Activated naive CD4-positive, alpha-beta T cell treated with anti-CD3 and anti-CD28 coated beads, Interleukin-2, amount 10 ng/mL, durations not matched to agents 7 days and 5 days (primary cell): ENCODE measurements at places on chromosomes 6 and 20.

- no peak for DNase-seq
- no peak overlapping the region for H3K27ac ChIP-seq
- peaks cover 27% of the 10 kb centered on the region for H3K4me1 ChIP-seq
These were observed 71.9 kb downstream of the MDGA1 start for GRCh38 chr6:37625591-37626374.

DNA sequence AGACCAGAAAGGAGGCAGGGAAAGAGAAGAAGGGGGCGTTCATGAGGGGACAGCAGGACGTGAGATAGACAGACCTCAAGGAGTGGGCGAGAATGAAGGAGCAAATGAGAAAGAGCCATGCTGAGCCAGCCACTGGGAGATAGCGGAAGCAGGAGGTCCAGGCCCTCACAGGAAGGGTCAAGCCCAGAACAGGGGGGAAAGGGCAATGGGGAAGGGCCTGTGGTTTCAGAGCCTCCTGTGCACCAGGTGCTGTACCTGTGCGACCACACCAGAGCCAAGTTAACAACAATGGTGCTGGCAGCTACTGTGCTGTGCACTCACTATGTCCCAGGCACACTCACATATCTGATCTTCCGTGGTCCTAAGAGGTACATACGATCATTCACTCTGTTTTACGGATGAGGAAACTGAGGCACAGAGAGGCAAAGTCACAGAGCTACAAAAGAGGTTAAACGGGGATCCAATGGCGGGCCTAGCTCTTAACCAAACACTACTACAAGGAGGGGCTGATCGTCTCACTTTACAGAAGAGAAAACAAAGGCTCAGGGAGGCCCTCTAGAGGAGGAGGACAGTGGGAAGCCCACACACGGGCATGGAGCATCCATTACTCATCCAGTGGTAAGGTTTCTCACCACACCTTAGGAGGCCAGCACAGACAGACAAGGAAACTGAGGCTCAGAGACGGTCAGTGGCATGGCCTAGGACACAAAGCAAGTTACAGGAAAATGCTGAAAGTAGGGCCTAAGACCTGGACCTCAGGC lies 129.1 kb downstream of the PREX1 start:
- H3K4me1 ChIP-seq: peaks cover 11% of the 10 kb centered on the region
- H3K36me3 ChIP-seq: peaks cover 59% of the 10 kb centered on the region
- H3K27me3 ChIP-seq: no peaks in the 10 kb centered on the region
- DNase-seq: no peak
- H3K27ac ChIP-seq: peak overlapping the region; percentile 29
- H3K4me3 ChIP-seq: no peak overlapping the region

DNA sequence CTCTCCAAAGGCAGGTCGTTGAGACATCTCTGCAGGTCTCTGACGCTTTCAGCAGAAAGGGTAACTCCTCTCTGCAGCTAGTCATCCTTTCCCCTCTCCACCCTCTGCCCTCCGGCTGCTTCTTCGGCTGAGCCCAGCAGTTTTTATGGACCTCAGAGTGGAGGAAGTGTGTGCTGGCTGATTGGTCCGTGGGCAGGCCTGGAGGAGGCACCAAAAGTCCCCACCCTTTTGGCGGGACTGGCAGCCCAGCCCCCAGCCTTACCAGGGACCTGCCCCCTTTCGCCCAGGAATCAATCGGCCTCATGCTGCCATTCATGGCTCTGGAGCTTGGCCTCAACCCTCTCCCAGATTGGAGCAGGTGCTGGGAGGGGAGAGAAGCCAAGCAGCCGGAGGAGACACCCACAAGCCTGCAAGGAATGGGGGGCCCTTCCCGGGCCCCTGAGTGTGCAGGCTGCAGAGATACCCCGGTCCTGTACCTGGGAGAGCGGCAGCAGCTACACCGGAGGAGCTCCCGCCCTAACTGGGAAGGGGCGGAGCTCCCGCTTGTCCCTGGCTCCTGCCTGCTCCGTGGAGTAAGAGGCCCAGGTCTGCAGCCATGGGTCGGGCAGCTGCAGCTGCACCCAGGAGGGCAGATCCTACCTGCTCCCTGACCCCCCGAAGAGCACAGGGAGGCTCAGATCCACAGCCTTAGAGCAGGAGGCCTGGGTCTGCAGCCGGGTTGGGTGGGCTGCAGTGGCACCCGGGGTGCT lies 170.3 kb upstream of the SOX4 start:
- H3K4me1 ChIP-seq: no peaks in the 10 kb centered on the region
- no peak for DNase-seq
- H3K27me3 ChIP-seq: no peaks in the 10 kb centered on the region

DNA sequence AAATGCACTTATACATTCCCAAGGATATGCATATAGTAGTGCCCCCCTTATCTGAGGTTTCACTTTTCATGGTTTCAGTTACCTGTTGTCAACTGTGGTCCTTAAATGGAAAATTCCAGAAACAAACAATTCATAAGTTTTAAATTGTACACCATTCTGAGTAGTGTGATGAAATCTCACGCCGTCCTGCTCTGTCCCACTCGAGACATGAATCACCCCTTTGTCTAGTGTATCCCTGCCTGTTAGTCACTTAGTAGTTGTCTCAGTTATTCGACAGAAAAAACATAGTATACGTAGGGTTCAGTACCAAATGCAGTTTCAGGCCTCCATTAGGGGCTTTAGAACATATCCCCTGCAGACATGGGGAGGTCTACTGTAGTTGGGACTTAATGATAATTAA lies 57.0 kb downstream of the MAP1LC3A start:
- H3K36me3 ChIP-seq: peaks cover 42% of the 10 kb centered on the region
- no peaks in the 10 kb centered on the region for H3K27me3 ChIP-seq
- no peaks in the 10 kb centered on the region for H3K4me1 ChIP-seq
- no peak overlapping the region for H3K4me3 ChIP-seq
- DNase-seq: no peak

DNA sequence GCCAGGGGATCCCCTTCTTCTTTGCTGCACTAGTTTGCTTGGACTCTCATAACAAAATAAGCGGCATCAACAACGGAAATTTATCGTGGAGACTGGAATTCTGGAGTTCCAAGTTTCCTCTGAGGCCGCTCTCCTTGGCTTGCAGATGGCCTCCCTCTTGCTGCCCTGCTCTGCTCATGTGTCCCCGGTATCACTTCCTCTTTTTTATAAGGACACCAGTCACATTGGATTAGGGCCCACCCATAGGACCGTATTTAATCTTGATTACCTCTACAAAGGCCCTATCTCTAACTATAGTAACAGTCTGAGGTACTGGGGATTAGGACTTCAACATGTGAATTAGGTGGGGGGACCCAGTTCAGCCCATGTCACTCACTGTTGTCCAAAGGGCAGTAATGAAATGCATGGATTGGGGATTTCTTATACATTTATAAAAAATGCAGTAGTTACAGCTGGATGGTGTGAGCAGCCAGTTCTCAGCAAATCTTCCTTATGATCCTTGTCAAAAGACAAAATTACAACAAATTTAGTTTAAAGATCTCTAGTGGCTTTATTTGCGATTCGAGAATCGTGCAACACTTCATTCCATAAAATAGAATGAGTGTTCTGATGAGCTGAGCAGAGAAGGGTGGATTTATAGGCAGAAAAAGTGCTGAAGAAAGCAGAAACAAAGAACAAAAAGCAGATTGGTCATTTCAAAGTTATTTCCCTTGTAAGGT lies 59.3 kb upstream of the AKAP12 start:
- H3K27ac ChIP-seq: no peak overlapping the region
- H3K4me3 ChIP-seq: no peak overlapping the region

GRCh38 chr6:130211691-130212090 lies 11.1 kb downstream of the SAMD3 start:
- H3K4me3 ChIP-seq: peak overlapping the region; percentile 55
- H3K36me3 ChIP-seq: peaks cover 83% of the 10 kb centered on the region
- H3K27ac ChIP-seq: no peak overlapping the region
- H3K27me3 ChIP-seq: no peaks in the 10 kb centered on the region
